Stimulated activated CD4-positive, alpha-beta T cell treated with anti-CD3 and anti-CD28 coated beads, Interleukin-4, amount 100 ng/mL, for 4 hours (primary cell): ENCODE measurements at places on chromosomes 2 and 18.

GRCh38 chr18:24114924-24115549 is 23.8 kb upstream of the CABYR start:
- no peak for DNase-seq

DNA sequence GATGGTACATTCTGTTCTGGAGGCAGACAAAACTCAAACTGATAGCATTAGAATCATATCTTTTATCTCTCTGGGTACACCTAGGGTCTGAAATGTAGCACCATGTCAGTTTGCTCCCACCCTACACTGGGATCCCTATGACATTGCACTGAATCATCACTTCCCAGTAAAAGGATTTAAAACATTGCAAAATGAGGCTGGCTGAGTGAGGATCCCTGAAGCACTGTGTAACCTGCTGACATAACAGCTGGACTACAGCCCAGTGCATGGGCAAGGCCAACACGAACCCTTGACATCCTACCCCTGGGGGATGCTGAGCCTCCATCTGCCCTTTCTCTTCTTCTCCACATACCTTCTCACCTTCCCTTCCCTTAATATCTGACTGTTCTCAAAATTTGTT is 253.2 kb downstream of the TTC32 start:
- DNase-seq: no peak

GRCh38 chr2:128639120-128639477 is 320.4 kb upstream of the HS6ST1 start:
- DNase-seq: no peak

DNA sequence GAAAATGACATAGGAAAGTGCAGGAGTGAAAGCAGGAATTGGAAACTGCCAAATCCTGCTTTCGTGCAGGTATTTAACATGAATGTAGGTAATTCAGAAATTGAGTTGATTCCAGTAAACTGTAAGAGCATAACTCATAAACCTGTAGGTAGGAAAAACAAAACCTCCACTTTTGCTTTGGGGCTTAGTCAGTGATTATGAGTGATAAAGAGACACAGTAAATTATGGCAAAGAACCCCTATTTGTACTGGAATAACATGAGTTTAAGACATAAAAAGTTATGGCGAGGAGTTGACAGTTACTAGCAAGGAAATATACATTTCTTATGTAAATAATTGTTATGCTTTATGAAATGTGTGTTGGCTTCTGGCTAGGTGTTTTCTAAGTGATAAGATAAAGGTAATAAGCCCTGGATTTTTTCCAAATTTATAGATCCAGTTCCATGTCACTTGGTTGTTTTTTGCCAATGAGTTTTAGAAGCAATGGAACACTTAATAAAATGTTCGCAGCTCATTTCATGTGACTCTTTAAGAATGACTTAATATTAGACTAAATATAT is 17.3 kb downstream of the MAP3K20 start:
- no peak for DNase-seq

DNA sequence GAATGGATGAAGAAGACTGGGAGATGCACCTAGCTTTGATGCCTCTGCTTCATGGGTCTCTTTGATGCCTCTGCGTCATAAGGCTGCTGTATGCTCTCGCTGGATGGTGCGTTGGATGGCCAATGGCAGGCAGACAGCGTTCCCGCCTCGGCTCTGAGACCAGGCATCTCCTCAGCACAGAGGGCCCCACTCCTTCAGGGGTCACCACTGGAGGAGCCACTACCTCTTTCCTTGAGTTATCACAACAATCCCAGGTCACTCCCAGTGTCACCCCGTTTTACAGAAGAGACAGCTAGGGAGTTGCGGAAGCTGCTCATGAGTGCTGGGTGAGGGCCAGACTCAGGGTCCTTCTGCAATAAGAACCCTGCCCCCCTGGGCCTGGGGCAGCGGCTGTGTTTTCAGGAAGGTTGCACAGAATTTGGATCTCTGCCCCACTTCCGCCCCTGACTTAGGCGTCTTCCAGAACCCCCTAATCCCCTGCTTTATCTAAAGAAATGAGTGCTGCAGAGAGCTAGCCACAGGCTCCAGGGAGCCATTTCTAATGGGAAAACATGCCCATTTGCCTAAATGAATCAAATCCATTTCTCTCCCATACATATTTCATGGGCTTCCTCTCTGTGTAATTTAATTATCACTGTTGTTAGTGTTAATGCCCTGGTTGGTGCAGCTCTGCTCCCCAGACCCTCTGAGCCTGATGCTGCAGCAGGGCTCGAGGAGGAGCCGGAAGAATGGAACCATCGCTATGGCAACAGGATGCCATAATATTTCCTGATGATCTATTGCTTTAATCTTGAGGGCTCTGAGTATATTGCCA is 131.8 kb upstream of the HS6ST1 start:
- no peak for DNase-seq

DNA sequence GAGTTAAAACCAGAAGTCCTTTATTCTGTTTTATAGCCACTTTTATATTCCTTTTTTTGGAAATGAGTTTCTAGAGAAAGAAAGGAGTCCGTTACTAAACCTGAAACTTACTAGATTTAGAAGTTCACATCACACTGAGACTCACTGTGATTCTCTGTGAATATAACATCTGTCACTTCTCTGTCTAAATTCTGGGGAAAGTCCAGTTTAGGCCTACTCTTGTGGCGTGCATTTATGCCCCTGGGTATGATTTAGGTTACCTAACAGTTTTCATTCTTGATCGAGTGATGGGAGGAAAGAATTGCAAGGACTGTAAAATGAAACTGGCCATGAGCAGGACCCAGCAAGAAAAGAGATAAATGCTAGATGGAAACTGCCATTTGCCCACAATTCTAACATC is 449.6 kb downstream of the SPAG16 start:
- no peak for DNase-seq

DNA sequence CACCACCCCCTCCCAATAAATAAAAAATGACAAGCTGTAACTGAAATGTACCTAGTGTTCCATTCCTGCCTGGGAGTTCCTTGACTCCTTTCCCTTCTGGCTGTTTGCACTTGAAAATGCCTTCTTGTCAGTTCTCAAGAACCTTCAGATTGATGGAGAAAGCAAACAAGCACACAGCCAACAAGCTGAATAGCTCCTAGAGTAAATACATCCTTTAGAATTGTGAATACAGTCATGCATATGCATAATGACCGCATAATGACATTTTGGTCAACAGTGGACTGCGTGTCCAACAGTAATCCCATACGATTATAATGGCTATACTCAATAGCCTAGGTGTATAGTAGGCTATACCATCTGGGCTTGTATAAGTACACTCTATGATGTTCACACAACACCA is 97.0 kb downstream of the LYPD6 start:
- no peak for DNase-seq
